ENCODE measurements at places on chromosomes 13 and 19.

- DNase-seq: no peak
Observed at GRCh38 chr13:76795701-76796695, 90.2 kb downstream of the KCTD12 start.

GRCh38 chr19:1451916-1452801, 2.2 kb downstream of the APC2 start:
- no peak for DNase-seq

DNA sequence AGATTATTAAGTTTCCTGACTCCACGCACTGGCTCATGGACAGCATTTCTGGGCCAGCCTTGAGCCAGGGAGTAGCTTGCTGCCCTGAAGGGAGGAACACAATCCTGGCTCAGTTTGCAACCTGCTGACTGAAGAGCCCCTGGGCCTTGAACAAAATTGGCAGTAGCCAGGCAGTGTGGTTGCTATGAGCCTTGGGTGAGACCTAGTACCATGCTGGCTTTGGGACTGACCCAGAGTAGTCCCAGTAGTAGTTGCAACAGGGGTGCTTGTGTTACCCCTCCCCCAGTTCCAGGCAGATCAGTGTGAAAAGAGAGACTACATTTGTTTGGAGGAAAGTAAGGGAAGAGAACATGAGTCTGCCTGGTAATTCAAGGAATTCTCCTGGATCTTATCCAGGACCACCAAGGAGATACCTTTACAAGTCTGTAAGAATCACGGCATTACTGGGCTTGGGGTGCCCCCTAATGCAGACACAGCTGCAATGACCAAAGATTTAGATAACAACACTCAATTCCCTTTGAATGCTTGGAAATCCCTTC, 22.0 kb downstream of the ITGBL1 start:
- DNase-seq: no peak

DNA sequence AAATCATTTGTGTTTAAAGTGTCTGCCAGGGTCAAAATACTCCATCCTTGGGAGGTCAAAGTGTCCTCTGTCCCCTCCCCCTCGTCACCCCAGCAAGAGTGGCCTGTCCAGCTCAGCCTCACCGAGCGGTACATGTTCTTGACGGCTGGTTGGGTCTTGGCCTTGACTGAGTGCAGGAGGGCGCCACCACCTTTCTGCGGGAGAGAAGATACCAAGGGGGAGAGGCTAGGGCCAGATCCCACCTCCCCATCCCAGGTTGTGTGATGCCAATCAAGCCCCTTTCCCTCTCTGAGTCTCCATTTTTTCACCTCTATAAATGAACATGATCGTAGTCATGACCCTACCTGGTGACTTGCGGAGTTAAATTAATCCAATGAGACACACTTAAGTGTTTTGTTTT, 6.1 kb downstream of the CRB3 start:
- no peak for DNase-seq

DNA sequence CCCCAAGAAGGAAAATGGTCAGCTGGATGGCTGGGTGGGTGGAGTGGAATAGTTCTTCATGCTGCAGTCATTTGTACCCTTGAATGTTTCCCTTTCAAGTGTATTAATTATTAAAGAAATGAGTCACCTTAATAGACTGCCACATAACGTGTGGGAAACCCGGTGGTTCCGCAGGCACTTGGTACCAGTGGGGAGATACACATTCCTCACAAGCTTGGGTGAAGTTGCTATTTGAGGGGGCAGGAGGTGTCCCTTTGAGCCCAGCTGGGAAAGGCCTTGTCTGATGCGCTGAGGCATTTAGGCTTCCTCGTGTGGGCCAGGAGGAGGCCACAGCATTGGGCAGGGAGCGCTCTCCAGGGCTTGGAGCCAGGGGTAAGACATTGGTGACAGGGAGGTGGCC, 57.7 kb downstream of the ATP8A2 start:
- DNase-seq: no peak

DNA sequence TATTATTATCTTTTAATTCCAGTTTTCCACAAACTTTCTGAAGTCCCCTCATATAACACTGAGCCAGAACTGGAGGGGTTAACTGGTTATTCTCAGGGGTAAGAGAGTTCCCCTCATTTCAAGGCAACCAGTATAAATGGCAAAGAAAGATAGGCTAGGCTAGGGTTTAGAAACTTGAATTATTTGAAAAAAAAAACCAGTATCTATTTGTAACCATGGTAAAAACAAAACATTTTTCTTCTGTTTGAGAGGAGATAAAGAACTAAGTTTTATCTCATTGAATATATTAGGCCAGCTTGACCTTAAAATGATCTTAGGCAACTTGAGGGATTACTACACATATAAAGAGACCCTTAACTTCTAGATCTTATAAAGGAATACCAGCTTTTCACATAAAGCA, 19.6 kb downstream of the SUPT20H start:
- DNase-seq: no peak

- DNase-seq: no peak
Observed at GRCh38 chr13:23949736-23950135, 52.4 kb upstream of the C1QTNF9B start.

DNA sequence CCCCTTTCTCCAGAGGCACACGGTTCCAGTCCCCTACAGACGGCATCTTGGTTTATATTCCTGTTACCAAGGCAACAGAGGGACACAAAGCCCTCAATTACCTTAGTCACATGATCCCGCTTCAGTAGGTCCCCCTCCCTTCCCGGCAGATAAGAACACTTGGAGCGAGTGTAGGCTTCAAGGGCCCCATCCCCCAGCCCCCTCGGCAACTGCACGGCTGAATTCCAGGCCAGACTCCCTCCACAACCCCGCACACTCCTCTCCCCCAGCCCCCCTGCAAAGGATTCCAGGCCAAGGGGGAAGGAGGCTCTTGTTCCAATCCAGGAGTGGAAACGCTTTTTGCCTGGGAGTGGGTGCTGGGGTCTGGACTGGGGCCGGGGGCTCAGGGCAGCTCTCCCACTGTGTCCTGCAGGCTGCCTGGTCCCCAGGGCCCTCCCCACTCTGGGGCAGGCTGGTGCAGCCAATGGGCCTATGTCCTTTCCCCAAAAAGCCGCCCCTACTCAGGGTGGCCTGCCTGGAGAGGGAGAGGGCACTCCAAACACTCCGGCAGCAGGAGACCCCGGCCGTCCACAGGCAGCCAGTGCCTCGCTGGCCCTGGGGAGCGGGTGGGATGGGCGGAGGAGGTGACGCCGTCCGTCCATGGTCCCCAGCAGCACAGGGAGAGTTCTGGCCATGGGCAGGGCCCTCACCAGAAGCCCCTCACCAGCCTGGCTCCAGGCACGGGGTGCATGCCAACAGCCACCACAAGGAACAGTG, 62.6 kb downstream of the MLLT1 start:
- no peak for DNase-seq

- DNase-seq: no peak
Observed at GRCh38 chr13:20118268-20119140, 42.3 kb downstream of the GJA3 start.

- DNase-seq: no peak
Observed at GRCh38 chr13:30932481-30933353, at the start of gene TEX26. Gene TEX26 (plus strand): TSS chr13:30932656. CDS start chr13:30932716, 60 bp downstream.

DNA sequence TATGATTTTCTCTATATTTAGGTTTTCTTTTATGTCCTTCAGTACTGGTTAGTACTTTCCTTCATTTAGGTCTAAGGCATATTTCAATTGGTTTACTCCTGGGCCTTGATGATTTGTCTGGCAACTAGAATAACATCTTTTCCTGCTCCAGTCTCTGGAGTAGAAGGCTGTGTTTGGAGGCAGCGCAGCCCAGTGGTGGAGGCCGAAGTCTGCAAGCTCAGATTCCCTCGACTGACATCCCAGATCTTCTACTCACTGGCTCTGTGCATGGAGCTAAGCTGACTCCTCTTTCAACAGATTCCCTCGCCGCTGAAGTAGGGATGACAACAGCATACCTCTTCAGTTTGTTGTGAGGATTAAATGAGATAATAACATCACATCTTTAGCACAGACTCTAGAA, 141.0 kb downstream of the RAP2A start:
- DNase-seq: no peak

- peak; percentile 54 for DNase-seq
Observed at GRCh38 chr19:18167975-18168645, 5.5 kb upstream of the IFI30 start.

DNA sequence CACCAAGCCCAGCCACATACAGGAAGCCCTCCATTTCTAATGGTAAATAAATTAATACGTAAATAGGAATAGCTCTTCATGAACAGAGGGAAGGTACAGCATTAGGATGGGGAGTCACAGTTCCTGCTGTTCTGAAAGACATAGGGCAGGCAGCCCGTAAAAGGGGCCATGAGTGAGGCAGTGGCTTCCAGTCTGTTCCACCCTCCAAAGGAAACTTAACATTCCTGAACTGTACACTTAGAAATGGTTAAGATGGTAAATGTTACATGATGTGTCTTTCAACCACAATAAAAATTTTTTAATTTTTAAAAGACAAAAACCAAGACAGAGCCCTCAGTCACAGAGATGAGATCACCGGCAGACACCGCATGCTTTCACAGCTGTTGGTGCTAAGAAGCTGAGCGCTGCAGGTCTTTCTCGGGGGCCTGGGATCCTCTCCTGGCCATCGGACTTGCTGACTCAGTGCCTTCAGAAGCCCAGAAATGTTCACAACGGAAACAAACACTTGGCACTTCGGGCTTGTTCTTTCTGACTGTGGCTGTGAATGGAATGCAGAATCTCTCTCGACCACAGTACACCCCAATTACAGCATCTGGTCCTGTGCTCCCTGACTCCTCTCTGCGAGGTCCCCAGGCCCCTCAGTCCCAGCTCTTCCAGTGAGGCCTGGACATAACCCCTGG, 36.4 kb downstream of the EPS15L1 start:
- DNase-seq: no peak

DNA sequence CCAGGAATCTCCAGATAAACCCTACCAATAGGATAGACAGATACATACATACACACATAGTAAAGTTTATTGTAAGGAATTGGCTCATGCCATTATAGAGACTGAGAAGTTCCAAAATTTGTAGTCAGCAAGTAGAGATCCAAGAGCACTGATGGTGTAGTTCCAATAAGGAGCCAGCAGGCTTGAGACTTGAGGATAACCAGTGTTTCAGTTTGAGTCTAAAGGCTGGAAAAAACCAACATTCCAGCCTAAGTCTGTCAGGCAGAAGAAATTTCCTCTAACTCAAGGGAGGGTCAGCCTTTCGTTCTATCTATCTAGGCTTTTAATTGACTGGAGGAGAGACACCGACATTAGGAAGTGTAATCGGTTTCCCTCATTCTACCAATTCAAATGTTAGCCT, 110.2 kb upstream of the TSHZ3 start:
- no peak for DNase-seq

DNA sequence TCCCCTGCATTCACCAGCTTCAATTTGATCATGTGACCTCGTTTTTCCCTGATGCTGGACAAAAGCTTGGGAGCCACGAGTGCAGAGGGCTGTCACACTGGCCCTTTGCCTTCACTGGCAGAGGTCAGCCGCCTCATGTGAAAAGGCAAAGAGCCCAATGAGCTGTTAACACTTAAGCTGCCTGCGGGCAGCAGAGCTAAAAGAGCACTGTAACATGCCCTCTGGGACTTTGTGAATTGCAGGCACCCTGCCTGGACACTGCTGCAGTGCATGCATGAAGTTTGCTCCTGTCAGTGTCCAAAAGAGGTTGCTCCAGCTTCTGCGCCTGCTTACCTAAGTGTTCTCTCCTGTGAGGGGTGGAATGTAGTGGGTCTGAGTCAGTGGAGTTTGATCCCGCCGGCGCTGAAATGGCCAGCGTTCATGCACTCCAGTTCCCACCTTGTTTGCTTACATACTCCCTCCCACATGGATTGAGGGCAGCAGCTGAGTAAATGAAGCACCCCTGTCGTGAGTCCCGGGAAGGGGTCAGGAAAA, 193.7 kb downstream of the RFC3 start:
- DNase-seq: no peak

- no peak for DNase-seq
Observed at GRCh38 chr13:71577127-71577526, 289.9 kb downstream of the DACH1 start.
